ENCODE measurements at places on chromosomes 6 and 20.

DNA sequence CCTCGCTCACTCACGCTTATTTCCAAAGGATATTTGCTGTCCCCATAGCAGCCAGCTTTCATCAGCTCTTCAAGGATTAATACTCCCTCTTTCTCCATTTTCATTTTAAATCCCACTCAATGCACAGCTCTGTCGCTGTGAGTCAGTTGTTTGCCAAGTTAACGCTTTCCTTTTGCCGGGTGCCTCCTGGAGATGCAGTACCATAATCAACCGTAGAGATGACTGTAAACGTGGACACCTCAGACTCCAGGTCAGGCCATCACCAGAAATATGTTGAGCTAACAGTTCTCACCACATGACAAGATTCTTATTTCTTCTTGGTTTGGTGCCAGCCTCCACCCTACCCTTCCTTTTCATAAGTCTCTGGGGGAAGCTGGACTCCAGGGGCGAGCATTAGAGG is 66.6 kb upstream of the TAB2 start:
- no peak for DNase-seq

DNA sequence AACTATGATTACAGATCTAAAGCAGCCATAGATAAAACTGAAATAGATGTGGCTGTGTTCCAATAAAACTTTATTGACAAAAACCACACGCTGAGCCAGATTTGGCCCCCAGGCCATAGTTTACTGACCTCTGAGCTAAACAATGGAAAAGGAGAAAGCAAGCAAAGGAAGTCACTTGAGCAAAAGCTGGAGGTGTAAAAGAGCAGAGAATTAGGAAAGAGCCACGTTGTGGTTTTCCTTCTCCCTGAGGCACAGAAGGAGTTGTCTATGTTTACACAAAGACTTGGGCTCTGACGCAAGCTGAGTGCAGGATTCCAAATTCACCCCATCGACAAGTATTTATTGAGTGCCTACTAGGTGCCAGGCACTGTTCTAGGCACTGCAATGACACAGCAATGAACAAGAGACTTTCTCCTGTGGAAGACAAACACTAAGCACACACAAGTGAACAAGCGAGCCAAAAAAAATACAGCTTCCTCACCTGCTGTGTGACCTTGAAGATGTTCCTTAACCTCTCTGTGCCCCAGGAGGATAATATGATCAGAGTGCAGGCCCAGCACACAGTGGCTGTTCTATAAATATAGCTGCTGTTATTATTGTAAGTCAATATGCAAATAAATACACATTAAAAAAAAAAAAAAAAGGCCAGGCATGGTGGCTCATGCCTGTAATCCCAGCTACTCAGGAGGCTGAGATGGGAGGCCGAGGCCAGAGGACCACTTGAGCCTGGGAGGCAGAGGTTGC is 75.4 kb upstream of the PTPN1 start:
- DNase-seq, result no peak

DNA sequence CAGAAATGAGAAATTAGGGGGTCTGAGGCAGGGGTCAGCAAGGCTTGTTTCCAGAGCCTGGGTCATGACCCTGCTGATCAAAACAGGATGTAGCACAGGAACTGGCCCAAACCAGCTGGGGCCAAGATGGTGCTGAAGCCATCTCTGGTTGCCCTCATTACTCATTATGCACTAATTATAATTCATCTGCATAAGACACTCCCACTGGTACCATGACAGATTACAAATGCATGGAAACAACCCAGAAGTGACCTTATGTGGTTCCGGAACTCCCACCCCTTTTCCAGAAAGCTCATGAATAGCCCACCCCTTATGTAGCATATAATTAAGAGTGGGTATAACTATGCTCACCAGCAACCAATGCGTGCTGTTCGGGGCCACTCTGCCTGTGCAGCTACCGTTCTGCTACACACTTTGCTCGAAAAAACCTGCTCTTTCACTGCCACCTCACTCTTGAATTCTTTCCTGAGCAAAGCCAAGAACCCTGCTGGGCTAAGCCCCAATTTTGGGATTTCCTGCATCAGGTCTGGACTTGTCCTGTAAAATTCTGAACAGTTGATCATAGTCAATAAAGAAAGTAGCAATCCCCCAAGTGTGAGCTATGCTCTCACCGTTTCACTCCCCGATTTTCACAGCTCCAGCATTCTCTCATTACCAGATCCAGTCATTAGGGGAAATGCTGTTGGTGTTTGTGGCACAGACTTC is 122.3 kb downstream of the WDR27 start:
- DNase-seq, result no peak

- no peak for DNase-seq
Observed at GRCh38 chr6:98590136-98590681, 244.2 kb upstream of the POU3F2 start.

DNA sequence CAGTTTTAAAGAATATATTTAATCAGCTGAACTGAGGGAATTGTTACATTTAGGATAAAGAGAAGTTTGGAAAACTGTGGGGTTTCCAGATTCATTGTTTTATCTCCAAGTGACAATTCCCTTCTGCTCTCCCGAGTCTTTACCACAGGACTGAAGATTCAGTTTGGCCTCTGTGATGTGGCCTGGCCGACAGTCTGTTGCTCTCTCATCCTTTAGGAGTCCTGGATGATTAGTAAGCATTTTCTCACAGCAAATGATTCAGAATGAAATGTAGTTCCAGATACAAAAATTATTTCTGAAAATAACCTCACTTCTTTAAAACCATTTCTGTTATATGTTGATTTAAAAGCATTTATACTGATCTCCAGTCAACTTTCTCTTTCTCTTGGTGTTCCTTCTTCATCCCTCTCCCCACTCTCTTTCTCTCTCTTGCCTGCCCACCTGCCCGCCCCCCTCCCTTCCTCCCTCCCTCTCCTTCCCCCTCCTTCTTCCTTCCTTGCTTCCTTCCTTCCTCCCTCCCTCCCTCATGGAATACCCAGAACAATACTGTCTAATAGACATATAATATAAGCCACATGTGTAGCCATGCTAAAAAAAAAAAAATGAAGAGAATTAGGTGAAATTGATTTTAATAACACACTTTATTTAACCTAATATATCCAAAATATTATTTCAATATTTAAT is 254.9 kb downstream of the PRL start:
- DNase-seq, result no peak

- no peak for DNase-seq
Observed at GRCh38 chr6:143441680-143442545, 8.6 kb downstream of the ADAT2 start.
